ENCODE measurements at places on chromosomes 4 and X.

GRCh38 chr4:32042486-32043247 is 1322.5 kb downstream of the PCDH7 start:
- no peak for DNase-seq

- DNase-seq = no peak
These were observed 384.9 kb upstream of the SLC7A11 start for GRCh38 chr4:138627096-138627495.

GRCh38 chr4:176002007-176002613 is 63.5 kb upstream of the WDR17 start:
- DNase-seq = no peak

- no peak for DNase-seq
These were observed 121.0 kb upstream of the STOX2 start for GRCh38 chr4:183783991-183784553.
